ENCODE measurements at places on chromosomes 1 and 21.

DNA sequence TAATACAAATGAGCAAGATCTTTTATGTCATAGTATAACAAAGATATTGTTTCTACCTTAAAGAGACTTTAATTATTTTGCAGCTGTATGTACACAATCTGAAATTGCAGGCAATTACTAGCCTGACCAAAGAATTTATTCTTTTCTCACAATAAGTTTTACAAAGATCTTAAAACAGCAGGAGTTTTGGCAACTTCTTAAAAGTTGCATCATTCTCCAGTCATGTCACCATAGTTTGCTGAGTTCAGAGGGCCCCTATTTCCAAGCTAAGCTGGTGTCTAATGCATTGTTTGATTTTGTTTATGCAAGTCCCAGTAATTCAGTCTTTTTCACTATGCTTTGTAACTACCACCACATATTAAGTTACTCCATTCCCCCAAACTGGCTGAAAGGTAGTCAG is 114.8 kb downstream of the DNAH14 start:
- no peak overlapping the region for H3K4me3 ChIP-seq
- no peaks in the 10 kb centered on the region for H3K27me3 ChIP-seq
- H3K36me3 ChIP-seq = no peaks in the 10 kb centered on the region
- ATAC-seq = no peak
- H3K4me1 ChIP-seq = no peaks in the 10 kb centered on the region

DNA sequence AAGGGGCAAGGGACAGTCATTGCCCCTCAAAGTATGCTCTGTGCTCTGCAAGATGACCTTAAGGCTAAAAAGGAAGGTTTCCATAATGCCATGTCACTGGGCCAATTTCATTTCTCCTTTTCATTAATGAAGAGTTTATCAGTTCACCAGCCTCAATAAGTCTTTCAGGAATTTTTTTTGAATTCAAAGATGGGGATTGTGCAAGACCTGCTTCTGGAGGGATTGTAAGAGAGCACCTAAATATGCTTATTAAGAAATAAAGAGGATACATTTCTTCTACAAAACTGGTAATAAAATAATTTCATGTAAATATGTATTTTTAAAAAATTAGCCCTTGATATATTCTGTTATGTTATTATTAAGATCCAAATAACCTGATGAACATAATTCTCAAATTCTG is 86.8 kb upstream of the RGS4 start:
- no peaks in the 10 kb centered on the region for H3K4me1 ChIP-seq
- H3K4me3 ChIP-seq = no peak overlapping the region
- no peaks in the 10 kb centered on the region for H3K27me3 ChIP-seq
- no peaks in the 10 kb centered on the region for H3K36me3 ChIP-seq

- no peaks in the 10 kb centered on the region for H3K36me3 ChIP-seq
- H3K4me3 ChIP-seq = no peak overlapping the region
- no peaks in the 10 kb centered on the region for H3K4me1 ChIP-seq
Observed at GRCh38 chr1:187588917-187589316, 760.2 kb downstream of the PLA2G4A start.

DNA sequence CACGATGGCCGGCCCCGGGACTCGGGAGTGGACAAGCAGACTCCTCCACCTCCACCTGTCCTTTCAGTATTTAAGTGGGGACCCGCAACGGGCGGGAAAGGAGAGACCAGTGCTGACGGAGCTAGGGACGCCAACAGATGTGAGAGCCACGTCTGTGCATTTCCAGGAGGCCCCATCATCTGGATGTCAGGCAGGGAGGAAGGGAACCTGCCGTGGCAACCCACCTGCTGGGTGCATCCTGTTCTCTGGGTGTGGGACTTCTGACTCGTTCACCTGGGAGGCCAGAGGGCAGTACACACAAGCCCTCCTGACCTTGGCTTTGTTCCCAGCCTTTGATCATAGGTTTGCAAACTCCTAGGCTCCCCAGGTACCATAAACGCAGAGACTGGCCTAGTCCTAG is 5.6 kb upstream of the PCBP3 start:
- H3K4me3 ChIP-seq = no peak overlapping the region
- H3K27ac ChIP-seq = no peak overlapping the region
- ATAC-seq = no peak
- H3K4me1 ChIP-seq = peaks cover 14% of the 10 kb centered on the region

DNA sequence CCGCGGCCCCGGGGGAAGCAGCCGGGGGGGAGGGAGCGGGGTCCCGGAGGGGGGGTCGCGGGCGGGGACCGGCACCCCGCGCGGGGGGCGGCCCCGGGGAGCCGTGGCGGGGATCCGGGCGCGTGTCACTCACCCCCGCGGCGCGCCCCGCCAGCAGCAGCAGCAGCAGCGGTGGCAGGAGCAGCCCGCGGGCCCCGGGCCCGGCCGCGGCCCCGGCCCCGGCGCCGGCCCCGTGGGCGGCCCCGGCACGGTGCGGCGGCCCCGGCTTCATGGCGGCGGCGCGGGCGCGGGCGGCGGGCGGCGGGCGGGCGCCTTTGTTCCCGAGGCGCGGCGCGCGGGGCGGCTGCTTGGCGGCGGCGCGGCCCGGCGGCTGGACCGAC is 252 bp downstream of the SDC3 start:
- H3K4me3 ChIP-seq = peak overlapping the region; percentile 79
- ATAC-seq = no peak
- no peaks in the 10 kb centered on the region for H3K27me3 ChIP-seq
- no peaks in the 10 kb centered on the region for H3K36me3 ChIP-seq
- peak overlapping the region; percentile 83 for H3K27ac ChIP-seq
- H3K4me1 ChIP-seq = no peaks in the 10 kb centered on the region

DNA sequence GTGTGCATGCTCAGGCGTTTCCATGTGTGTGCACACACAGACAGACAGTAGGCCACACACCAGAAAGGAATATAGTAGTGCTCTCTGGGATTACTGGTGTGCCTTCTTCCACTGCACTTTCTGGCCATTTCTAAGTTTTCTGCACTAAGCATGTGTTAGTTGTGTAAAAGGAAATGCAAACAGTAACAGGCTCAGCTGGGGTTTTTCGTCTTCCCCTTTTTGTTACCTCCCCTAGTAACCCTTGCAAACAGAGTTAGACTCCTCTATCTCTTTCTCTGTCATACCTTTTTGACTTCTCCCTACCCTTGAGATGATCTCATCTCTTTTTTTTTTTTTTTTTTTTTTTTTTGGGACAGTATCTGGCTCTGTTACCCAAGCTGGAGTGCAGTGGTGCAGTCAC is 196.3 kb downstream of the SDCCAG8 start:
- no peak overlapping the region for H3K27ac ChIP-seq
- no peak overlapping the region for H3K4me3 ChIP-seq
- no peak for ATAC-seq
- H3K36me3 ChIP-seq = peaks cover 6% of the 10 kb centered on the region

GRCh38 chr1:239955431-239955830 is 136.3 kb upstream of the FMN2 start:
- H3K4me3 ChIP-seq = no peak overlapping the region
- peaks cover 18% of the 10 kb centered on the region for H3K27me3 ChIP-seq
- ATAC-seq = no peak
- H3K27ac ChIP-seq = no peak overlapping the region
- no peaks in the 10 kb centered on the region for H3K4me1 ChIP-seq

DNA sequence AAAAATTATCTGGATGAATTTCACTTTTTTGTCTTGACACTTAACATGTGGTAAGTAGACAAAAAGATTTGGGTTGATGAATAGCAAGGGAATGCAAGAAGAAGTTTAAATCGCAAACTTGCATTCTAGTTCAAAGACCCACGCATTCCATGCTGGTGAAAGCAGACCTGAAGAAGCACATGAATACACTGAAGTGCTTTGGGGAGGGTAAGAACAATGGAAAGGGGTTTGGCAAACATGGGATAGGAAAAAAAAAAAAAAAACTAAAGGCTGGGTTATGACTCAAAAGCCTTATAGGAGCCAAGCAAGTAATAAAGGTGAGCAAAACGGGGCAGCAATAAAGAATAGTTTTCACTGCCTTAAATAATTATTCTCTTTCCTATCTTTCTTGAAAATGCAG is 450.2 kb downstream of the LMO4 start:
- H3K36me3 ChIP-seq = no peaks in the 10 kb centered on the region
- H3K4me3 ChIP-seq = no peak overlapping the region
- no peak overlapping the region for H3K27ac ChIP-seq
- H3K4me1 ChIP-seq = peaks cover 5% of the 10 kb centered on the region

DNA sequence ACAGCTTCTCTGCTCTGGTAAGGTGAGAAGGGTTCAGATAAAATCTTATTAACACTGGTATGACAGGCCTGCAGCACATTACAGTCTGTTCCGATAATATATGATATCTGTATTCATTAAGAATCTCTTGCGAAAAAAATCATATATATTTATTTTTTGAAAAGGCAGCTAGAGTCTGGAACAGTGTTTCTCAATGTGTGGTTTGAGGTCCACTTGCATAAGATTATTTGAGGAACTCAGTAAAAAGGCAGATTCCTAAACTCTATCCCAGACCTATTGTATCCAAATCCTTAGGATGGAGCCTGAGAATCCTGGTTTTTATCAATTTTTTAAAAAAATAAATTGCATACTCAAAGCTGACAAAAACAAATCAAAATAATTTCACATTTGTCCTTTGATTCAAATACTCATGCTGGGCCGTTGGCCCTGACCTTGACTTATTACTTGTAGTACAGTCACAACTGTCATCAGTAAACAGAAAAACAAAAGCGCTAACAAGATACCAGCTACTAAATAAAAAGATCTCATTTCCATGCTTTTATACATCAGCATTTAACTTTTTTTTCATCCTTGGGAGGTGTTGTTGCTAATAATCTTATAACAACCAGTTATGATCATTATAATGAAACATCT is 60.6 kb downstream of the RGS2 start:
- H3K36me3 ChIP-seq = no peaks in the 10 kb centered on the region
- no peaks in the 10 kb centered on the region for H3K27me3 ChIP-seq
- no peak overlapping the region for H3K27ac ChIP-seq
- no peak overlapping the region for H3K4me3 ChIP-seq
- H3K4me1 ChIP-seq = no peaks in the 10 kb centered on the region

DNA sequence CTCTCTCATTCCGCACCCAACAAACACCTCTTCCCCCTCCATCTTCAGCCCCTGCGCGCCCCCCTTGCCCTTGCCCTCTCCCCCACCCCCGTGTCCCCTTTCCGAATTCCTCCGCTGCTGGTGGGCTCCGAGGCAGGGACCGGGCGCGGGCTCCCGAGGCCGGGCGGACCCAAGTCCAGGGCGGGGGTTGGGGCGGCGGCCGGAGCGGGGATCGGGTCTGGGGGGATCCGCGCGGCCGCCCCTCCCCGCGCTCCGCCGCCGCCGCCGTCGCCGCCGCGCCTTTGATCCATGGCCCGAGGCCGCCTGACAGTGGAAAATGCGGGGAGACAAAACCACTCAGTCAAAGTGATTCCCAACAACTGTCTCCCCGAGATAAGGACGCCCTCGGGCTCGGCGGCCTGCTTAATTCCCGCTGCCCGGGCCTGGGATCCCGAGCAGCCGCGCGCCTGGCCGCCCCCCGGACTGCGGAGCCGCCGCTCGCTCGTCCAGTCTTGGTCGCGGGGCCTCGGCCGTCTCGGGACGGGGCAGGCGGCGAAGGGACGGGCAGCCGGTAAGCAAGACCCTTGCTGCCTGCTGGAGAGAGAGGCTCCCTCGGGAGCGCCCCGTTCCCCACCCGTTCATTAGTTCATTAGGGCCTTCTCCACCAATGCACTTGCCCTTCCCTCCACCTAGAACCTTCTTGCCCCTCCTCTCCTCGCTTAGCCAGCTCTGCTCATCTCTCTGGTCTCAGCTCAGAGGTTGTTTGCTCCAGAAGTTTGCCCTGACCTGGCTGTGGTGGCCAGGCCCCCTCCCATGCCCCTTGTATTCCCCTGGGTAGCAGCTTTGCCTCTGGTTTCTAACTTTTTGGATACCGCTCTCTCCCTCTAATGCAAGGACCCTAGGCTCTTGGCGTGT is 86.4 kb downstream of the PAX7 start:
- H3K36me3 ChIP-seq = no peaks in the 10 kb centered on the region
- ATAC-seq = no peak
- peaks cover 99% of the 10 kb centered on the region for H3K27me3 ChIP-seq
- no peaks in the 10 kb centered on the region for H3K4me1 ChIP-seq

DNA sequence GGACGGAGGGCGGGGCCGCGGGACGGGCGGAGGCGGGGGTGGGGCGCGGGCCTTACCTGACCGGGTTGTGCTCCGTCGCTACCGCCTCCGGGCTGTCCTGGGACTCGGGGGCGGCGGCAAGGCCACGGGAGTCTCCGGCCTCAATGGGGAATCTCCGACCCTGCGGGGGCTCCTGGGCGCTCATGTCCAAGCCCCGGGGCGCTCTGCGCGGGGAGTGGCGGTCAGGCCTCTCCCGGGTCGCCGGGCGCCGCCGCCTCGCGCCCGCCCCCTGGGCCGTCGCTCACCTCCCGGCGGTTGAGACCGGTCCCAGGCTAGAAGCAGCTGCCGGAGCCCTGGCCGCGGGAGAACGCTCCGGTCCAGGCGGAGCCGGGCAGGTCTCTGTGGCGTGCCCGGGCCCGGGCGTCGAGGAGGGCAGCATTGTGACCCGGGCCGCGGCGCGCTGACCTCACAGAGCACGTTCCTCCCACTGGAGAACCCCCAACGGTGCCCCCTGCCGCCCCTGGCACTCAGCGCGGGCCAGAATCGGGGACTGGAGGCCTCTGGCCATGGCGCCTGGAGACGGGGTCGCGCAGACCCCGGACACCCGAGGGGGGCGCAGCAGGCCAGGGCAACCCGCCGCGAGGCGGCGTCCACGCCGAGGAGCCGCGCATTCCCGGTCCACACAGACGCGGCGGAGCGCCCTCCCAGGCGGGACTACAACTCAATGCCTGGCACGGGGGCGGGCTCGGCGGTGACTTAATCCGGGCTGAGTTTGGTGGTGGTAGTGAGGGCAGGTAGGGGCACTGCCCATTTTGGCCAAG is 411 bp downstream of the FAM229A start:
- H3K4me3 ChIP-seq = peak overlapping the region; percentile 52
- no peak overlapping the region for H3K27ac ChIP-seq
- no peaks in the 10 kb centered on the region for H3K27me3 ChIP-seq

GRCh38 chr1:68384321-68384813 is 65.4 kb downstream of the RPE65 start:
- H3K27me3 ChIP-seq = no peaks in the 10 kb centered on the region
- H3K4me3 ChIP-seq = no peak overlapping the region
- ATAC-seq = peak; percentile 89
- no peaks in the 10 kb centered on the region for H3K4me1 ChIP-seq
- no peaks in the 10 kb centered on the region for H3K36me3 ChIP-seq

DNA sequence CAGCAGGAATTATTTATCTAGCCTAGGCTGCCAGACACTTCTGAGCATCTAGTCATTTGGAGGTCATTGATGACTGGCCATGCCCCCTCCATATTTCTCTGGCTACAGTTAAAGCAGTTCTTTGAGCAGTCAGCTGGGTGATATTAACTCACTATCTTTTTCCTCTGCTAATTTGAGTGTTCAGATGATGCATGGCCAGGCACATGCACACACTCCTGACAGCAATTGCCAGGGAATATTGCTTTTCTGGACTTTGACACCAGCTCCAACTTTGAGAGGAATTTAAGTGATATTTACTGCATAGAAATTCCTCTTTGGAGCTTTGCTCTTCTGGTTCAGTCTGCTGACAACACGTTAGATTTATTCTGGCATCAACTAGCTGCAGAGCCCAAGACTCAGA is 52.6 kb downstream of the CD247 start:
- no peak overlapping the region for H3K27ac ChIP-seq
- H3K36me3 ChIP-seq = no peaks in the 10 kb centered on the region
- no peak overlapping the region for H3K4me3 ChIP-seq
- ATAC-seq = no peak

- H3K27me3 ChIP-seq = no peaks in the 10 kb centered on the region
- ATAC-seq = no peak
- H3K4me3 ChIP-seq = no peak overlapping the region
Observed at GRCh38 chr1:53296117-53296749, 31.6 kb downstream of the LRP8 start.

GRCh38 chr1:186144505-186144904 is 230.5 kb downstream of the TPR start:
- H3K27ac ChIP-seq = no peak overlapping the region
- no peak overlapping the region for H3K4me3 ChIP-seq
- H3K36me3 ChIP-seq = peaks cover 40% of the 10 kb centered on the region
- no peak for ATAC-seq

Data from gastroesophageal sphincter (tissue), 4 donors.